ENCODE measurements at places on chromosomes 5 and 9.
A peak's percentile ranks its signal among the peaks of the same experiment; 100 is the strongest.

GRCh38 chr9:116901260-116901659 is 214.2 kb downstream of the TRIM32 start:
- DNase-seq = no peak

DNA sequence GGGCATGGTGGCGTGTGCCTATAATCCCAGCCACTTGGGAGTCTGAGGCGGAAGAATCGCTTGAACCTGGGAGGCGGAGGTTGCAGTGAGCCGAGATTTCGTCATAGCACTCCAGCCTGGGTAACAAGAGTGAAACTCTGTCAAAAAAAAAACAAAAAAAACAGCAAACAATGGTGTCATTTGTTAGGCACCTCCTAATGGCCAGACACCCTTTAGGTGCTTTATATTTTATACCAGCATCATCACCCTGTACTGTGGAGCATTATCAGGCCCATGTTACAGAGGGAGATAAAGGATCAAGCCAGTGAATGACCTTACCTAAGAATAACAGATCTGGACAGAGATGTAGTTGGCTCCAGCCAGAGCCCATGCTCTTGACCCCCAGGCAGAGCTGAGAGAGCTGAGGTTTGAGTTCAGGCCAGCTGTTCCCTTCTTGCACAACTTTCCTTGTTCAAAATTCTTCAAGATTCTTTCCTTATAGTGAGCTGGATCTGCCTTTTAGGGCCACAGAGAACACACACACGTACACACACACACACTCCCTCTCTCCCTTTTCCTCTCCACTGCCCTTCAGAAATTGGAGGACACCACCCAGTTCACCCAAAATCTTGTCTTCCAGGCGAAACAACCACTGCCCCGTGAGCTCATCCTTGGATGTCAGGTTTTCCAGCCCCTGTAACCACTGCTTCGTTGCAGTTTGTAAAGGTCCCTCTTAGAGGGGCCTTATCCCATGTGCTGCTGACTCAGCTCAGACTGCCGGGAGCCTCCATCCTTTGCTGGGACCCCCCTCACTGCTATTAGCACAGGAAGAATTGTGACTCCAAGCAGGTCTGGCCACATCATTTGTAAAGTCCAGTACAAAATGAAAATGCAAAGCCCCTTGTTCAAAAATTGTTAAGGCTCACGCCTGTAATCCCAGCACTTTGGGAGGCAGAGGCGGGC is 10.4 kb upstream of the PTGES start:
- DNase-seq = no peak

GRCh38 chr5:90421136-90421535 is 11.6 kb upstream of the CETN3 start:
- DNase-seq = no peak

- DNase-seq = no peak
Observed at GRCh38 chr9:18068900-18069299, 405.1 kb upstream of the ADAMTSL1 start.

DNA sequence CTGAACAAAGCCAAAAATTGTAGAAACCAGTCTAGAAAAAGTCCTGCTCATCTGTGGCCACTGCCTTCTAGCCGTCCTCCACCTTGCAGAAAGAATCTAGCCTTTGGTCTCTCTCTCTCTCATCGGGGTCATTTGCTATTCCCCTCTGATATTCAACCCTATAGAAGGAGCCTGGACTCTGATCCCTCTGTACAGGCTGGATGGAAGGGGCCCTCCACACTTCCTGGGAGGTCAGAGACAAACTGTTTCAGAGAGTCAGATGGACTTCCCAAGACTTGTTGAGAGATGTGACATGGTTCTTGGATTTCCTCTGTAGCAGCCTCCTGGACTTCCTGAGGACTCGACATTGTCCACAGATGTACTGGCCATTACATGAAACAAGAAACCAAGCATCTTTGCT is 85.0 kb upstream of the RUSC2 start:
- DNase-seq = no peak

DNA sequence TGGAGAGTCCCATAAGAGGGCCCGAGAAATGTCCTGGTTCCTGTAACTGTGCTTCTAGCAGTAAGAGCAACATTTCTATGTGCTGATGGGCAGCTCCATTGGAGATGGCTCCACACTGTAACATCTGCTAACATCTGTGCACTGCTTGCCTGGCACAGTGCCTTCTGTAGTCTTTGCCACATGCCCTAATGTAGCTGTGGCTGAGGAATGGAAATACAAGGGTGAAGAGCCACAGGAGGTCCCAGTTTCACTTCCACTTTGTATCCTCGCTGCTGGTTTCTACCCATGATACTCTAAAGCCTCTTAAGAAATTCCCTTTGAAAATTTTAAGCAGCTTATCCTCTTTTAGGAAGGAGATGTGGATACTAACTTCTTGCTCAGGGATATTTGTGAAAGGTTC is 97.4 kb downstream of the HOMER1 start:
- DNase-seq = no peak

GRCh38 chr5:9365512-9365911 is 180.4 kb downstream of the SEMA5A start:
- no peak for DNase-seq

DNA sequence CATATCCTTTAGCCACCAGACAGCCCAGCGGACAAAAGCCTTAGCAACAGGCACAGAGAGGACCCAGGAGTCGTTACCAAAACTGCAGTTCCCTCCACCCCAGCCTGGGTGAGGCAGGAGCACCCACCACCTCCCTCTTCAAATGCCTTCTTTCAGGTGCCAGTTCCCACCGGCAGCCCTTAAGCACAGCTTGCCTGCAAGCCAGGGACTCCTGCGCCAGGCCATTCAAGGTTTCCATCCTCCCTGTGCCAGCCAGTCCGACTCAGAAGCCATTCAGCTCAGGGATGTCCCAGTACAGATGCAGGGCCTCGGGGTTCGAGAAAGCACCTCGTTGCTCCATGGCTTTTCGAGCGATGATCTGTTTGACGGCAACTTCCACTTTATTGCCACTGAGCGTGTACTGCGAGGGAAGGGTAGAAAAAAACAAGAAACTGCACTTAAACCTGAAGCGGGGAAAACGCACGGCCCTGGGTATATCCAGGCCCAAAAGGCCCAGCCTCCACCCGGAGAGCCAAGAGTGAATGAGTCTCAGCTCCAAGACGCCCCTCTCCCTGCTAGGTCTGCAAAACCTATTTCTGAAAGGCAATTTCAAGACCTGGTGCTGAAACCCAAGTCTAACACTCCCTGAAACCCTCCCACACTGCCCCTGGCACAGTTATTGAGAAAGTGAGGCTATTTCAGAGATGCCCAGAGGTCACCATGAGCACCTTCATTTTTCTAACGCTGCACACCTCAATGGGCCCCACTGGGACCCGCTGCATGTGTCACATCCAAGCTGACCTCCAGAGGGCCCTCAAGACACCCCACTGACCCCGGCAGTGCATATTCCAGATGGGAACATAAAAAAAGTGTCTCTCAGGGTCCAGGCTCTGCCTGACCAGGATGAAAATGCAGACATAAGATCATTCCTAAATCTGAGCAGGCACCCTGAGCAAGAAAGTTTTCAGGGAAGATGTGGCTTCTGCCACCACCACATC is 36.8 kb upstream of the ZNF354A start:
- no peak for DNase-seq

- DNase-seq = peak; percentile 2
Observed at GRCh38 chr9:2241836-2242741, 226.9 kb downstream of the SMARCA2 start.

GRCh38 chr5:127024821-127025220 is 5.5 kb downstream of the MARCHF3 start:
- no peak for DNase-seq

DNA sequence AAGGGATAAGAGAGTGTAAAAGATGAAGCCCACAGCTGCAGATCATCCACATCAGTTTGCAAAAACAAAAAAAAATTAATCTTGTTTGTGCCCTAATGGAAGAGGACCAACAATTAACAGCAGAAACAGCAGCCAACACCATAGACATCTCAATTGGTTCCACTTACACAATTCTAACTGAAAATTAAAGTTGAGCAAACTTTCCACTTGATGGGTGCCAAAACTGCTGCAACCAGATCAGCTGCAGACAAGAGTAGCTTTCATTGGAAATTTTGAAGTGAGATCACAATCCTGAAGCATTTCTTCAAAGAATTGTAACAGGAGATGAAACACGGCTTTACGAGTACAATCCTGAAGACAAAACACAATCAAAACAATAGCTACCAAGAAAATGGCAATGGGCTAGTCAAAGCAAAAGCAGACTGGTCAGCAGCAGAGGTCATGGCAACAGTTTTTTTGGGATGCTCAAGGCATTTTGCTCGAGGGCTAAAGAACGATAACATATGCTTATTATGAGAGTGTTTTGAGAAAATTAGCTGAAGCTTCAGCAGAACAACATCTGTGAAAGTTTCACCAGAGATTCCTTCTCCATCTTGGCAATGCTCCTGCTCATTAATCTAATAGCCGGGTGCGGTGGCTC is 4.1 kb upstream of the RBM27 start:
- DNase-seq = no peak

GRCh38 chr9:71628247-71628646 is 140.1 kb downstream of the CEMIP2 start:
- no peak for DNase-seq

DNA sequence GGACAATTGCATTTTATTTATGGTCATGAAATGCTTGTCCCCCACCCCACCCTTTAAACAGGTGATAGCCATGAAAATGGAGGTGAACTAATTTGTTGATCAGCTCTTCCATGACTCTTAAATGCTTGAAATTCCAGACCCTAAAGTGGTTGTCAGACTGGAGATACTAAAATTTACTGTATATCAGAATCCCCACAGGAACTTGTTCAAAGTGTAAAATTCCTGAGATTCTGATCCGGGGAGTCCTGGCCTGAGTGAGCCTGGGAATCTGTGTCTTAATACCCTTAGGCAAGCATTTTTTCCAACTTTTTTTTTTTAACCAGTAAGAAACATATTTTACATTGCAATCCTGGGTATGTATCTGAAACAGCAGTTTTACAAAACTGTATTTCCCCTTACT is 4.7 kb downstream of the SKP2 start:
- DNase-seq = no peak

- DNase-seq = no peak
Observed at GRCh38 chr5:98314292-98314691, 459.2 kb upstream of the RGMB start.

GRCh38 chr5:128538250-128539037 is 399 bp upstream of the FBN2 start:
- DNase-seq = no peak

DNA sequence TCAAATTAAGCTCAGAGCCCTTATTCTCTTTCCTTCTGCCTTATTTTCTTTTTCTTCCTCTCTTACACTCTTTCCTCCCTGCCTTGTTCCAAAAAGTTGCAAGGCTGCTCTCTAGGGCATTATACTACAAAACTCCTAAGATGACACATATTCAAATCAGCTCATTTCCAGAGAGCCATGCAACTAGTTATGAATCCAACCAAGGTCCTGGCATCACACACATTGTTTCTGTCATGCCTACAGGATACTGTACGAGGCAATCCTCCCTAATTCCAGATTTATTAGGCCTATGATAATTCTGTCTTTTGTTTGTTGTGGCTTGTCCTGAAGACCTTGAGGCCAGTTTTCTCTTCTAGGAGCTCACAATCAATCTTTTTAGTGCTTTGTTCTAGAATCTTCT is 87.0 kb upstream of the TBCA start:
- no peak for DNase-seq

DNA sequence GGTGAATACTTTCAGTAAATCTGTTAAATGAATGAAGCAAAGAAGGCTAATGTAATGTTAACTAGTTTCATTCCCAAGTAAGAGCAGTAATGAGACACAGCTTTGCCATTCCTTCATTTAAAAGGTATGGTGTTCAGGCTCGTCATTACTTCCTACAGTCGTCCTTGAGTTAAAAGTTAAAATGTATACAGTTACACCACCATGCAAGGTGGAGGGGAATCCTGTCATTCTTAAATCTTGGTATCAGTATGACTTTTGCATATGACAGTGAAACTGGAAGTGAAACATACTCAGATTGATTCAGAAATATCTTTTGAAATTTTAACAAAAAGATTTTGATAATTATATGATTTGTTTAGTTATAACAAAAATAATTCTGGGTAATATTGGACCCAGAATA is 25.9 kb downstream of the MTRR start:
- DNase-seq = no peak

GRCh38 chr5:82747986-82748385 is 329.2 kb downstream of the TMEM167A start:
- DNase-seq = no peak

DNA sequence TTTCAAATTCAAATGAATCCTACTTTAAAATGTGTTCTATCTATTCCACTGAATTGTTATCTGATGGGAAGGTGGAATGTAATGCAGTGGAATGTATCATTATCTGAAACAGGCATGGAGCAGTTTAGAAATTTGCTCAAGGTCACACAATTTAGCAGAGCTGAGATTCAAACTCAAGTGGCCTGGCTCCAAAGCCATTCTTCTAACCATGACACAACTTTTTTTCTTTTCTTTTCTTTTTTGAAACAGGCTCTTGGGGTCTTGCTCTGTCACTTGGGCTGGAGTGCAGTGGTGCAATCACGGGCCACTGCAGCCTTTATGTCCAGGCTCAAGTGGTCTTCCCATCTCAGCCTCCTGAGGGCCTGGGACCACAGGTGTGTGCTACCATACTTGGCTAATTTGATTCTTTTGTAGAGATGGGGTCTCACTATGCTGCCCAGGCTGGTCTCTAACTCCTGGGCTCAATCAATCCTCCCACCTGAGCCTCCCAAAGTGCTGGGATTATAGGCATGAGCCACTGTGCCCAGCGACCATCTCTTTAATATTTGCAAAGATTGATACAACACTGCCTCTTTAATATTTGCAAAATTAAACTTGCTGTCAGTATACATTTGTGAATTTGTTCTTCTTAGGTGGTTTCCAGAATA is 50.0 kb downstream of the CAST start:
- no peak for DNase-seq

DNA sequence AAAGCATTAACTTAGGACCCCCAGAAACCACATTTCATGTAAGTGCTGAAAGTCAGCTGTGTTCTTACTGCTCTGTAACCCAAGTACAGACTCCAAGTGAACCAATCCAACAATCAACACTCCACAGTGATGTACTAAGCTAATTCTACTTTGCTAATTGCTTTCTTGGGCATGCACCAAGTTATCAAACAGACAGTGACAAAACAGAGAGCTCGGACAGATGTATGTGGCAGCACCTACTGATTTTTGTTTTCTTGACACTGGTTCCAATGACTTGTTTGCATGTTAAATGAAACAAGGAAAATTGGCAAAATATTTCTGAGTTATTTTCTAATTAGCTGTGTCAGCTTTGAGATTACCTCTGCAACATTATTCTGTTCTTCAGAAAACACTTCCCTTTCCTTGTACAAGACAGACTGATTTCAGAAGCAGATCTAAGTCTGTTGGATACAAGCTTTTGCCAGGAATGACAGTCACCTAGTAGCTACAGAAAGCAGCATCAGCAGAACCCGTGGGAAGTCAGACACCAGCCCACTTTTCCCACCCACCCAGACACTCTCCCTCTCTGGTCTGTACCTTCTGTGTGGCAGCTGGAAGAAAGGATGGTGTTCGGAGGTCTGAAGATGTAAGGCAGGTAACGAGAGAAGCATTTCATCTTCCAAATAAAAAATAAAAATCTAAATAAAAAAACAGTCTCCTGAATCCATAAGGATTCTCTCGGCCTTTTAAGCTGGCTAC is 176.7 kb upstream of the PPP2R2B start:
- no peak for DNase-seq

Data from stimulated activated CD8-positive, alpha-beta memory T cell treated with anti-CD3 and anti-CD28 coated beads, Interleukin-4, amount 100 ng/mL, for 4 hours (primary cell).